ENCODE measurements at places on chromosomes 3 and 15.

GRCh38 chr15:74497584-74497983 is 36.6 kb upstream of the UBL7 start:
- no peak for DNase-seq

DNA sequence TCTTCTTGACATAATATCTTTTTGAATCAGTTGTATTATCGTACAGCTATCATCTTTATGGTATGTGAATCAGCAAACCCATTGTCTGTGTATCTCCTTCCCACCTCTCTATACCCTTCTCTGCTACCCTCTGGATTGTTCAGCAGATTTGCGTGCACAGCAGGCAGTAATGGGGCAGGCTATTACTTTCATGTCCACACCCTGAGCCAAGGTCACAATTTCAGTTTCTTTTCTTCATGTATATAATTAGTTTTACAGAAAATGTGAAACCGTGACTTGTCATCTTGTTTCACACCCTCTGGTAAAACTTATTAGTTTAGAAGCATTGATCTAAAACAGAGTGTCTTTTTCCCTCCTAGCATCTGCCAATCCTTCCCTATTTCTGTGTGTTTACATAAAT is 770.4 kb upstream of the SEMA6D start:
- DNase-seq = no peak

DNA sequence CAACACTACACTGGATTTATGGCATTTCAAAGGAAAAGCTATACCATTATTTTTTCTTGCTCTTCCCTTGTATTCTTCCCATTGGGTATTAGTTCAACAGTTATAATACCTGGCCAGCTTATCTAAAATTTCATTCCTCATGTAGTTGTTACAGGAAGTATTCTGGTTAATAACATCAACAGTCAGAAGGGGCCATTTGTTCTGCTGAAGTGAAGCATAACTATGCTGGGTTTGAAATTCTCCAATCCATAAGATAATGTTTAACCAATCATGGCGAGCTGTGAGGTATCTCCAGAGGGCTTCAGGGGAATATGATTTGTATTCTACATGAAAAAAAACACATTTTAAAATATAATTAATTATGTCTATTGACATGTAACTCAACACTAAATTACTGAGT is 43.4 kb downstream of the SPG11 start:
- DNase-seq = no peak

DNA sequence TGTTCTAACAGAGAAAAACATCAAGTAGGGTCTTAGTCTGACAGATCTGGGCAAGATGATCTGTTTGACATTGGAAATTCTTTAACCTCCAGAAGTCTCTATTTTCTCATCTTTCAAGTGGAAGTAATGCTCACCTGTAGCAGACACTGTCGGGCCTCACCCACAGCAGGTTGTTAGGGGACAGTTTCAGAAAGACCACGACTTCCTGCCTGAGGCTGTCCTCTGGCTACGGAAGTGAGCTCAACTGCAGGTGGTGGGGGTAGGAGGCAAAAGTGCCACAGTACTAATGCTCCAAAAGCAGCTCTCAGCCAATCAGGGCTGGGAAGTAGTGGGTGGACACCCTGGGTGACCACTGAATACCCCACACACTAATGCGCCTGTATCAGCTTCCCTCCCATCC is 111.4 kb upstream of the TOPAZ1 start:
- DNase-seq = no peak

DNA sequence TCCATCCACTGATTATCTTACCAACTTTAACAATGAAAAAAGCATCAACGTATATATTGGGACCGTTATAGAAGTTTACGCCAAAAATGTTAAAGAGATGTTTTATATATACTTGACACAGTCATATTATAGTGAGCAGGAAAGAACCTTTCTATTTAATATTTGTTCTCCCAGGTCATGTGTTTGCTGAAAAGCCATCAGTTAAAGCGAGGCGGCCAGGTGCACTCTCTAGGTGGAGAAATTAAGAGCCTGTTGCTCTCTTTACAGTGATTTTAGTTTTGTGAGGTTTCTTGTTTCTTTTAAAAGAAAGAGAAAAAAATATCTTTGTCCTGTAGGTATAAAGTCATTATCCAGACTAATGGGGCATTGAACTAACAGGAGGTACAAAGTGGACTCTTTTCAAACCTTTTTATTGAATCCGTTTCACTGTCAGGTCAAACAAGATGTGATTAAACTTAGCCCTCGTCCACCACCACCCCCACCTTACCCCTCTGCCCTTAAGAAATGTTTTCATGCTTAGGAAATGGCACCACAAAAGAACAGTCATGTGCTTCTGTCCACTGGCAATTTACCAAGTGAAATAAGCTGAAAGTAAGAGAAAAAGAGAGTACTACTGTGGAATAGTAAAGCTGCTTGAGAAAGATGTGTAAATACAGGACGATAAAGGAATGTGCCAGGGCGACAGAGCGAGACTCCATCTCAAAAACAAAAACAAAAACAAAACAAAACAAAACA is 279.9 kb downstream of the PTPRG start:
- DNase-seq = no peak

- DNase-seq = no peak
These were observed 4.8 kb upstream of the MORC1 start for GRCh38 chr3:109122690-109123089.

- DNase-seq = no peak
These were observed 99.7 kb downstream of the RARB start for GRCh38 chr3:25527801-25528200.

DNA sequence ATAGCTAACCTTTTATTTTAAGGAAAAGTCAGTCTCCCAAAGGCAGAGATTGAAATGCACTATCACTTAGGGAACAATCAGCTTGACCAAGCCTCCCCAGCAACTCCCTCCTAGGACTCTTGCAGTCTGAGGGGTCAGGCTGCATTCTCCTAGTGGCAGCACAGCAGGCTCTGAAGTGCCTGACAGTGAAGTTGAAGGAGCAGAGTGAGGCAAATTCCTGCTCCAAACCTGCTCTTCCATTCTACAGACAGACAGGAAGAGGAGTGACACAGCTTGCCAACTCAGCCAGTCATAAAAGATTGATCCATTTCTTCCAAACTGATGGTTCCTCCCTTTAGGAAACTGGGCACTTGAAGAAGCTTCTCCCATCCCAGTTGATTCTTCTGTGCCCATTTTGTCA is 43.9 kb upstream of the SMAD3 start:
- no peak for DNase-seq

DNA sequence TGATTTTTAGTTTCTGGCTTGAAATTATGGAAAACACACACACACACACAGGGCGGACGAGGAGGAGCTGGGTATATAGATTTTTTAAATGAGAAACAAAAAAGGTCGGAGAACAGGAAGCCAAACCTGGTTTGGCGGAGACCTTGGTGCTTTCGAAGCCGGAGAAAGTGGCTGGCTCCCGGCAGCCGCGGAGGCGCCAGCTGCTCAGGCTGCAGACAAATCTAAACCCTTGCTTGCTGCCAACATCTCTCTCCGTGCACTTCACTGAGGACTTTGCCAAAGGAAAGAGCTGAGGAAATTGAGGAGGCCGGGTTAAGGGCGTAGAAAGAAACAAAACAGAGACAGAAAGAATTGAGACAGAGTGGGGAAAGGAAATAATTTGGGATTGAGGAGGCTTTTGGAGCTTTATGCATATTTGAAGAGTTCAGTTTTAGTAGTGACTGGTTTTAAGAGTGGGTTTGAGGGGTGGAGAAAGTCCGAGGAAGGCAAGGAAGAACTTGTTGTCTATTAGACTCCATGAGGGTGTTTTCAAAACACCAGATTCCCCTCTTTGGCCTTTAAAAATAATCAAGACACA is 2.2 kb downstream of the ZIC1 start:
- no peak for DNase-seq

- no peak for DNase-seq
These were observed 18.1 kb downstream of the ANXA2 start for GRCh38 chr15:60379525-60380274.

DNA sequence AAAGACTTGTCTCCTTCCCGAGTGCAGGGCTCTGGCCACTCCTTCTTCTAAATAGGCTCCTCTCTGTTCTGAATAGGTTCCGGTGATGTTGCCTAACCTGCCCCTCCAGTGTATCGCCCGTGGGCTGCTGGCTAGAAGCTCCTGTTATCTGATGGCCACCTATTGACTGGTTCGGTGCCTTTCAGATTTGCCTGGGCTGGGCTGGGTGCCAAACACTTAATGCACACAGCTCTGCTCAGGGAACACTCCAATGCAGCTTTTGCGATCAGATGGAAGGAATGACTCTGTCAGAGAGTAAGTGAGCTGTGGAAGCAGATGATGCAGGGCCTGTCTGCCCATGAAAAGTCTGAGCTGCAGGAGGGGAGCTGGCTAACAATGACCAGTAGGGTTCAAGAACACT is 112.9 kb downstream of the CORO2B start:
- DNase-seq = no peak

DNA sequence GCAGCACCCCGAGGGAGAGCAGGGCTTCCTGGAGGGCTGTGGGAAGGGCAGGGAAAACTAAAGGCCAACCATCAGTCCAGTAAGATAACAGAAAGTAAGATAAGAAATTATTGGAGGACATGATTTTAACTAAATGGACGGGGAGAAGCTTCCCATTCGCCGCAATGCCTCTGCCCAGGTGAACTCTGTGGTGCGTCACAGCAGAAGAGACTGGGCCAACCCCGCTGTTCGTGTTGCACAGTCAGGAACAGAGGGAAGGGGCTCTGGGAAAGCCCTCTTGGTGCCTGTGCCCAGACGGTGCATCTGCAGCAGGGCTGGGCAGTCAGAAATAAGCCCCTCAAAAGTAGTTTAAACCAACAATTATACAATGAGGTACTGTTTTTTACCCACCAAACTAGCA is 284.1 kb downstream of the OCA2 start:
- DNase-seq = no peak

DNA sequence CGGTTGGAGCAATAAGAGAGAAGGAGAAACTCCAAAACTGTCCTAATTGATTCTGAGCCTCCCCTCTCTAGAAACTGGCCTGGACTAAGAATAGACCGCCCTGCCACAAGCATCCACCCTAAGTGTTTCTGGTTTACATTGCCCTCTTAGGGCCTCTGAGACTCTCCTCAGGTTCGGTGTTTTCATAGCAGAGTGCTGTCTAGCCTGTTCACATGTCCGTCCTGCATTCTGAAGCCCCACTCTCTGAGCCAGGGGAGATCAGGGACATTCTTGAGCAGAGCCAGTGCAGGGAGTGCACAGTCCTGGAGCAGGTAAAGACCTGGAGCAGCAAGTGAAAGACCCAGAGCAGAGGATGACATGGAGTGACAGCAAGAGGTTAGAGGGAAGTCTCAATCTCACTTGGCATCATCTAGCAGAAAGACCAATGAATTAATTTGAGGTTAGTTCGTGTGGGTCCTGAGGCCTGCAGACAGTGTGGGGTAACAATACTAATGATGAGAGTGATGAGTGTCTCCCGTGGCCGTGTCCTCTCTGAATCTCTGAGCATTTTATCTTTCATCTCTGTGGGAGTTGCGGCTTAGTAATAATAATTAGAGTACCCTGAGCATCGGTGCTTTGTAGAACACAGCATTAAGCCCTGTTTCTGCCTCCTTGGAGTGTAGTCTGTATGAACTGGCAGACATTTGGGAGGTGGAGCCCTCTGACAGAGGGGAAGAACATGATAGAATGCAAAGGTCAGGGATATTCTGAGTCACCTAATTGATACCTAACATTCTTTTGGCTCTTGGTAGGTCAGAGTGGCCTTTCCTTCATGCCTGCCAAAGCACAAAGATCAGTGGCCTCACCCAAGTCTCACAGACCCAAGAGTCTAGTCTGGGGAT is 24.6 kb downstream of the MAPKBP1 start:
- DNase-seq = no peak

DNA sequence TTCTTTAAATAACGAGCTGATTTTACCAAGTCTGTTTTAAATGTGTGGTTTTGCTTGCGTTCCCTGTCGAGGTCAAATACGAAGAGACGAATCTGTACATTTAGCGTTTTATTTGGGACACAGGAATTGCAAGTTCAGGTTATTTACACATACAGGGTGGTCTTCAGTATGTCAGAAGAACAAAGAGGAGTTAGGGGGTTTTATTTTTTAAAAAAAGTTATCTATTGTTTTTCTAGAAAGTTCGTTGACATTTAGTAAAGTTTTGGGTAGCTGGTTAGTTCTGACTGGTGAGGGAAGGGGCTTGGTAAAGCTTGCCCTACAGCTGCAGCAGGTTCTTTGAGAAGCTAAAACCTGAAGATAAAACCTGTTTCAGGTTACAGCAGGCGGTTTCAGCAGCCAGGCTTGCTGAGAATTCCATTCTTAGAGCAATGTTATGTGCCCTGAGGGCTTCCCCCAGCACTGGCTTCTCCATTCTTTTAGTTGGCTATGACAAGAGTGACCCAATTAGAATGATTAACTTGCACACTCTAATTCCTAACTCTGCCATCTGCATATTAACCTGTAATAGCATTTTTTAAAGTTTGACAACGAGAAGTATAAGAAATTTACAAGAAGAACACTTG is 815 bp upstream of the ZNF280D start:
- DNase-seq = no peak
